ENCODE measurements at places on chromosomes 6 and 20. TPM values are rescaled to one million over a fixed set of nuclear protein-coding genes. Genes with fewer than 3 reads are reported as not detected.

FOXC1 gene
- 1.1 TPM for total RNA-seq

GRCh38 chr6:658244-658643 lies 1.3 kb upstream of the HUS1B start:
- no peak for DNase-seq

- no peak for DNase-seq
Observed at GRCh38 chr6:22221630-22222029, 75.2 kb downstream of the PRL start.

DNA sequence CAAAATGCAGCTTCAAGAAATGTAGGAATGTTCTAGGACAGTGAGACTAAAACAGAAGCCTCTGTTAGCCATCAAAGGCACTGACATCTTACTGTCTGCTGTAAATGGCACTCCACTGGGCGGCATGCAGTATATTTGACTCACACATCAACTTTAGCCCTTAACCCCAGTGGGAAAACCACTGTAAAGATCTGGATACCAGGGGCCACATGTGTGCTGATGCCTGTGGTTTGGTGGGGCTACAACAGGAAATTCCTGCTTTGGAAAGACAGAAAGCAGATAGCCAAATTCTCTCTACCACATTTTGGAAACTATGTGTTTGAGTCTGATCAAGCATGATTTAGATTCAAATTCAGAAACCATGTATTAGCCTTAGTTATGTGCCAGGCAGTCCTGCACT lies 4.3 kb downstream of the PFDN4 start:
- no peak for DNase-seq

DNA sequence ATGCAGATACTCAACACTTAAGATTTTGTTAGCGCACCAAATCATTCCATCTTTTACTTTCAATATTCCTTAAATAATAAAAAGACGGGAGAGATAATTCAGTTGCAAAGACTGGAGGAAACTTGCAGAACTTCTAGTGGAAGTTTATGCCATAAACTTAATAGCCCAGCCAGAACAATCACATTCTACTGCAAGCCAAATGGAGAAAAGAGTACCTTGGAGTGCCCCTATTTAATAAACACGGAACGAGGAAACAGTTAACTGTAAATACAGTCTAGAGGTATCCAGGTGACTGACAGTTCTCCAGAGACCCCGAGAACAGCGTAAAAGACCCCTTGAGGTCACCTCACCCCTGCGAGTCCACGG lies 635 bp downstream of the SLC35B3 start:
- DNase-seq: no peak
